ENCODE measurements at places on chromosomes 1 and 21. TPM values are rescaled to one million over a fixed set of nuclear protein-coding genes. Genes with fewer than 3 reads are reported as not detected.
A peak's percentile ranks its signal among the peaks of the same experiment; 100 is the strongest.

The FHAD1 gene
- total RNA-seq, result not detected

The C1orf94 gene
- not detected for total RNA-seq

The PODN gene
- total RNA-seq, result 22.9 TPM

The ERVH48-1 gene
- total RNA-seq, result not detected

The LMX1A gene
- 0.11 TPM for total RNA-seq

The OR2T35 gene
- total RNA-seq, result not detected

The MTARC1 gene
- total RNA-seq, result 8.3 TPM

The ALX3 gene
- not detected for total RNA-seq

- no peak for DNase-seq
Measured at GRCh38 chr1:184150776-184151531, 99.4 kb downstream of the TSEN15 start.

DNA sequence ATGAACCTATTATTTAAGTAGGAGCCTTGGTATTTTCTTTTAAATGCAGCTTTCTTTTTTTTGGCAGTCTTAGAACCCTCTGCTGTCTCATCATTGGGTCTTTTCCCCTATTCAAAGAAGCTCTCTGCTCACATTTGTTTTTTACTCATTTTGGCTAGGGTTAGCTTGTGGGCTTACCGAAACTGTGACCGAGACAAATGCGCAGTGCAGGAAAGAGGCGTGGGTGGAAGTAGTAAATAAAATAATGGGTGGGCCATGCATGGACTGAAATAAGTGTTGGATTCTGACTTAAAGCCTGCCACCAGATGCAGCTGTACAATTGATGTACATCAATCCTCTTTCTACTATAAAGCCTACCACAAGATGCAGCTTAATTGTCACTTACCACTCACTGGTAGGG, 14.7 kb downstream of the XPR1 start:
- DNase-seq, result no peak

DNA sequence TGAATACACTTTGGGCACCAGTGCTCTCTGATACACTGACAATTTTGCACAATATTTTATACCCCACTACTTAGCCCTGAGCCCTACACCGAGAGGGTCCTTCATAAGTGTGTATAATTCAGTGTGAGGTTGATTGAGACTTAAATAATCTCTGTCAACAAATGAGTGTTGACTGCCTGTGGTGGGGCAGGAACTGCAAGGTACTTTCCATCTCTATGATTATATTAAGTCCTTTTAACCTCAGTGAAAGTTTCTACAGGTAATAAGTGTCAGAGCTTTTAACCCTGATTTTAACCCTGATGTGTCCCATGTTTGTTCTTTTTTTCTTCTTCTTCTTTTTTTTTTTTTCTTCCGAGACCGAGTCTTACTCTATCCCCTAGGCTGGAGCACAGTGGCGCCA, 5.8 kb downstream of the CASQ1 start:
- DNase-seq, result no peak

- no peak for DNase-seq
Measured at GRCh38 chr1:216034506-216034905, 388.7 kb downstream of the USH2A start.

DNA sequence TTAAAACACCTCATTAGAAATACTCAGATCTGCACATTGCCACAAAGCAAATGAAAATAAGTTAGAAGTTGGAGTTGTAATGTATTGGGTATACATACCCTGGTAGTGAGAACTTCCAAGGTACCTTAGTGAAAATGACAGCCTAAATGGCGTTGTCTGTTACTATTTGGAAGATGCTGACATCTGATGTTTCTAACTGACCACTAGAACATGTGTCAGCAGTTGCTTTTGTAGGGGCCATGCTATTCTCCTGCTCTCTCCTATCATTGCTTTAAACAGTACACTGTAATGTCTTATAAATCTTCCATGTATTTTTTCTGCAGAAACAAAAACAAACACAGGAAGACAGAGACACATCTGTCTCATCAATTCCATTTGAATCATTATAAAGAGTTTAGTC, 40.1 kb downstream of the LAMC1 start:
- no peak for DNase-seq

GRCh38 chr21:14366998-14367397, 15.9 kb downstream of the HSPA13 start:
- DNase-seq, result no peak

DNA sequence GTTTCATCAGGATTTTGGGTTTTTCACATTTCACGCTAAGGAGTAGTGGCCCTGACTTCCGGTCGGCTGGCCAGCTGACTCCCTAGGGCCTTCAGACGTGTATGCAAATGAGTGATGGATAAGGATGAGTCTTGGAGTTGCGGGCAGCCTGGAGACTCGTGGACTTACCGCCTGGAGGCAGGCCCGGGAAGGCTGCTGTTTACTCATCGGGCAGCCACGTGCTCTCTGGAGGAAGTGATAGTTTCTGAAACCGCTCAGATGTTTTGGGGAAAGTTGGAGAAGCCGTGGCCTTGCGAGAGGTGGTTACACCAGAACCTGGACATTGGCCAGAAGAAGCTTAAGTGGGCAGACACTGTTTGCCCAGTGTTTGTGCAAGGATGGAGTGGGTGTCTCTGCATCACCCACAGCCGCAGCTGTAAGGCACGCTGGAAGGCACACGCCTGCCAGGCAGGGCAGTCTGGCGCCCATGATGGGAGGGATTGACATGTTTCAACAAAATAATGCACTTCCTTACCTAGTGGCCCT, 23.1 kb upstream of the TNFRSF1B start:
- peak; percentile 79 for DNase-seq

DNA sequence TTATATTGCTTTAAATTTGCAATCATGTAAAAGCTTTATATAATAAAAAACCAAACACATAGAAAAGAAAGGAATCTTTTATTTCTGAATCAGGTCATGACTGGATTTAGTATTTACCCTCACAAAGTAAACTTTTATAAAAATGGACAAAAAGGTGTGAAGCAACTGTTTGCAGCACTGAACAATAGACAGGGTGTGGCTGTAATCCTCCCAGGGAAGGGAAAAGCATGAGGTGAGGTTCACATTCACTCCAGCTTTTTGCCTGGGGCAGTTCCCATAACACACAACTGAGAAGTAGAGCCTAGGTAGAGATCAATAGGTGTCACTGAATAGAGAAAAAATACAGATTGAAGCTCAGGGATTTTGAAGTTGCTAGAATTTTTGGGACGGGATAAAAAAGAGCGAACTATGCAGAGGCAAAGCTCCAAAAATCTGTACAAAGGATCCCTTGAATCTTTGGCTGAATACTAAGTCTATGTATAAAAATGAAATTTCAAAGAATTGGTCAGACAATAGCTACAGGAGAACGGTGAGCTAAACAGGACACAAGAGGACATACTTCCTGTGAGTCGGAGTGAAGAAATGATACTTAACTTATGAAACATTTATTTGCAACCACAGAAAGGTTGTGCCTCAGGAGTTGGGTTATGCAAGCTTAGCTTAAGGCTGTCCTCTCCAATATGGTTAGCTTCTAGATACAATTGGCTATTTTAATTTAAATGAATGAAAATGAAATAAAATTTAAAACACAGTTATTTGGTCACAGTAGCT, 162.0 kb upstream of the ZP4 start:
- no peak for DNase-seq

GRCh38 chr1:100100202-100100601, 32.5 kb downstream of the SASS6 start:
- DNase-seq, result no peak

DNA sequence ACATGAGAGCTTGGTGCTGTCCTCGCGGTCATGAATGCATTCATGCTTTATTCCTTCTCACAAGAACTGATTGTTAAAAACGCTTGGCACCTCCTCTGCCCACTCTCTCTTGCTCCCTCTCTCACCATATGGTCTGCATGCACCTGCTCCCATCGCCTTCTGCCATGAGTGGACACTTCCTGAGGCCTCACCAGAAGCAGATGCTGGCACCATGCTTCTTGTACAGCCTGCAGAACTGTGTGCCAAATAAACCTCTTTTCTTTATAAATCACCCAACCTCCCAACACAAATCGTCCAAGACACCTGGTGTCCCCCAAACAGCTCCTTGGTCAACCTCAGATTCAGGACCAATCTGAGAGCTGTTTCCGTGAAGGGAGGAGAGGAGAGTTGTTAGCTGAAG, 43.3 kb upstream of the PCBP3 start:
- no peak for DNase-seq

- DNase-seq, result peak; percentile 47
Measured at GRCh38 chr1:151326619-151327222, 495 bp downstream of the PI4KB start.

- DNase-seq, result peak; percentile 36
Measured at GRCh38 chr1:171251042-171251951, 3.0 kb downstream of the FMO1 start.

- no peak for DNase-seq
Measured at GRCh38 chr1:74481607-74482006, 30.8 kb downstream of the LRRC53 start.

- DNase-seq, result no peak
Measured at GRCh38 chr1:91753878-91754277, 132.1 kb downstream of the TGFBR3 start.

- DNase-seq, result no peak
Measured at GRCh38 chr1:1569341-1569740, 5.3 kb downstream of the SSU72 start.

DNA sequence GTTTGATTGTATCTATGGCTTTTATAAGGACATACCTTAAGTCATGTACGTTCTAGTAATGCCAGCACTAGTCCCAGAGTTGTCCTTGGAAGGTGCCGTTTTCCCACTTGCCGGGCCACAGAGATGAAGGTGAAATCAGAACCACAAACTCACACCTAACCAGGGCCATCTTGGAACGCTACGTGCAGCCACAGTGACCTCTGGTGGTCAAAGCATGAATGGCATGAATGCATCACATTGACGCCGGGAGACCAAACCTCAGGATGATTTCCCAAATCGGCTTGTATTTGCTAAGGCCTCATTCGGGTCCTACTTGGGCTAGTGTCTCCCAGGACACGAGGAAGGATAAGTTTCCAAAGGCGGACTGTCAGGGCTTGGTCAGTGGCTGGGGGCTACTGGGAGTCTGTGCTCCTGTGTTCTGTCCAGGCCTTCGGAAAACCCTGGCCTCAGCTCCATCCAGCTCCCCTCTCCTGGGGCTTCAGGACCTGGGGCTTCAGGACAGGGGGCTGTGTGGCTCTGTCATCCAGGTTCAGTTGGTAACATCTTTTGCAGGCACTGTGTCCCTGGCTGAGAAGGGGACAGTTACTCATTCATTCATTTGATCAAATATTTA, 260.5 kb downstream of the PRDM2 start:
- peak; percentile 48 for DNase-seq

GRCh38 chr1:12473596-12474362, 144.2 kb downstream of the DHRS3 start:
- DNase-seq, result peak; percentile 48

GRCh38 chr1:6424000-6424565, 493 bp upstream of the ESPN start:
- no peak for DNase-seq

DNA sequence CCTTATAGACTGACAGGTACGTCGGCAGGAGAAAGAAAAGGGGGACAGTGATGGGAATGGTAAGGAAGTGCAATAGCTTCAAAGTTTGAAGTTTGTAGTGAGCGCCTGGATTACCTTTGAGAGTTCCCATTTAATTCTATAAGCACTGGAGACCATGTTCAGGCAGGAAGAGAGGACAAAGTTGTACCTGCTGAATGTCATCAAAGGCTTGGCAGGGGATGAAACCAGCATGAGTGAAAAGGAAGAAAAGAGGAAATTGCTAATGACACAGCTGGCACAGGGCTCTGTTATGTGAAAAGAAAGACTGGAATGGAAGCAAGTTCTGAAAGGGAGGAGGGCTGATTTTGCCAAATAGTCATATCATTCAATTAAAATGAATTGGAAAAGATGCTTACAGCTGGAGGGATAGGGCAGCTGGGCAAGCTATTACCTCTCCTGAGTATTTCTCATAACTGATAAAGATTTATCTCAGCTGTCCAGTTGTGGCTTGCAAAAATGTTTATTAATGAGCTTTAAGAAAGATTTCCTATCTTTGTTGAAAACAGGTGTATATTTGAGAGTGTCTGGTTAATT, 109.2 kb downstream of the HMCN1 start:
- DNase-seq, result no peak

GRCh38 chr1:101030881-101031280, 5.3 kb upstream of the DPH5 start:
- no peak for DNase-seq

- DNase-seq, result no peak
Measured at GRCh38 chr1:235102259-235102582, 26.4 kb downstream of the TOMM20 start.

- no peak for DNase-seq
Measured at GRCh38 chr1:224377676-224378006, 21.0 kb downstream of the CNIH4 start.

DNA sequence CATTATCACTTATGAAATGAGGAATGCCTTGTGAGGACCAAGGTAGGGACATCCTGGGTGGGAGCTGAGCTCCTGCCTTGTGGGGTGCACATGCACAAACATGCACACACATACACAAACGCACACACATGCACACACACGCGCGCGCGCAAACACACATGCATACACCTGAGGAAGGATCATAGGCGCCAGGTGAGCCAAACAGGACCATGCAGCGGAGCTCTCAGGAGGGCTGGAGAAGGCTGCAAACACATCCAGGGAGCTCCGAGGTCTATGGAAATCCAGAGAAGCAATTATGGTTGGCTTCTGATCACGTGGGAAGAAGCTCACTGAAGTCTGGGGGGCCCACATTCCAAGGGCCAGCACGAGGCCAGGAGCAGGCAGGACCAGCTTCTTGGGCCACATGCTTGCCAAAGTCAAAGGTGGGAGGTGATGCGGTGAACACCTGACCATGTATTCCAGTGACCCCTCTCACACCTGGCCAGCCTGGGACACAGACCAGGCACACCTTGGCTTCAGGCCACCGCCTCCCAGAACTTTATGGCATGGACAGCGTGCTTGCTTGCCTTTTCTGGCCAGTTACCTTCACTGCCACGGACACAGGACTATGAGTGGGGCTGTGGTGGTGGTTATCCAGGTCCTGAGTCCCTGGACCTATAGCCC, 13.6 kb downstream of the GPR137B start:
- no peak for DNase-seq

GRCh38 chr1:3658231-3658615, 5.9 kb downstream of the TP73 start:
- no peak for DNase-seq

All from left ventricle myocardium inferior (tissue), 1 donor.